Fibroblast of skin of abdomen (primary cell): ENCODE measurements at places on chromosomes 16 and 17.

DNA sequence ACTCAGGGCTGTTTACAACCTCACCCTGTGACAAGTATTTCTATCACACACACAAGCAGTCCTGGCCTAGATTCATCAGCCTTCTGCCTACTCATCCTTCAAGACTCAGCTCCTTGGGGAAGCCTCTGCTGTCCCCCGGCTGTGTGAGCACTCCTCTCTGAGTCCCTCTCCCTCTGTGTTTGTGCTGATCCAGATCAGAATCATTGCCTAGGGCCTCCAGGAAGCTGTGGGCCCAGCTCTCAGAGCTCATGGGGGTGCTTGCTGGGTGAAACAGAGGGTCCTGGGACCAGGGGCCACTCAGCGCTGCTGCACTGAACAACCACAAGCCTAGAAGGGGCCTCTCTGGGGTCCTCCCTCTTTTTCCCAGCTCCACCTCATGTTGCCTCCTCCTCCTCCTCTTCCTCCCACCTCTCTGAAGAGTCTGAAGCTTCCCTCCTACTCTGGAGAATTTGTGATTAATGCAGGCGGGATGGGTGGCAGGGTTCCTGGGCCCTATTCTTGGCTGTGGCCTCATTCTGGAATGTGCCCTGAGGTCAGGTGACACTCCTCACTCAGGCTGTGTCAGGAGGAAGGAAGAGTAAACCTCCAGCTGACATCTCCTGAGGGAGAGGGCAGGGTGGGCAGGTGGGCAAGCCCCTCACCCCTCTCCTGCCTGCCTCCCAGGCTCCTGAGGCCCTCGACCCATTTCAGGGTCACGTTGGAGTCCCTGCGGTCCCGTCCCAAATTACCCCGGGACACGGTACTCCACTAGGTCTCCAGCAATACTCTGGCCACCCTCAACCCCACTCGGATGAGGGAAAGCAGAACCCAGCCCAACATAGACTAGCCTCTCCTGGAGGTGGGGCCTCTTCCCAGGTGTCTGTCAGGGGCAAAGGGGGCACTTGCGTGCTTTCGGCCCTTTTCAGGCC lies 10.1 kb downstream of the WFIKKN2 start:
- peak; percentile 25 for DNase-seq

- DNase-seq: no peak
Observed at GRCh38 chr17:40777971-40778370, 4.4 kb downstream of the KRT27 start.

DNA sequence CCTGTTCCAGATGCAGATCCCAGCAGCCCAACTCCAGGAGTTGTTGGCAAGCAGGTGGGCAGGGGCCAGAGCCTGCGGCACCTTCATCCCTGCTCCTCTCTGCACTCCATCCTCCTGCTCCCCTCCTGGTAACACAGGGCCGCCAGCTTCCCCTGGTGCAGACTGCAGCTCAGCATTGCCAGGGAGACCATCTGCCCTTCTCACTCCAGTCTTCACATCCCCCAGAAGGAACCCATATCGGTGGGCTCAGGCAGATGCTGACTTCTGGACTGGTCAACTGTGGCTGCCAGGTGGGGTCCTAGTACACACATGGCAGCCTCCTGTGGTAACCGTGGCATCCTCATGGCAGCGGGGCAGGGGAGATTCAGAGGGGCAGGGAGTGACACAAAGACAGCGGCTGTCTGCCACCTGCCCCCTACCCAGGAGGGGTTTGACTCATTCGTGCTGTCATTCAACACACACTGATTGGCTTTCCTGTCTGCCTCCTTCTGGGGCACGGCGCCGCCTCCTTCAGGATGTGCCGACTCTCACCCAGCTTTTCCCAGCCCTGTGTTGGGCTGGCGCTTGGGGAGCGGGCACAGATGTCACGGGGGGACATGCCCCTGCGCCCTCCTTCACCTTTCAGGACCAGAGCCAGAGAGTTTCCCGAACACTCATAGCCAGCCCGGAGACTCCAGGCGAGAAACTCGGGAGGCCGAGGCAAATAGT lies 120.9 kb downstream of the CMIP start:
- DNase-seq: no peak

GRCh38 chr17:2138761-2139160 lies 83.9 kb downstream of the HIC1 start:
- DNase-seq: peak; percentile 53

- DNase-seq: no peak
Observed at GRCh38 chr17:385178-385835, 32.7 kb upstream of the RPH3AL start.

DNA sequence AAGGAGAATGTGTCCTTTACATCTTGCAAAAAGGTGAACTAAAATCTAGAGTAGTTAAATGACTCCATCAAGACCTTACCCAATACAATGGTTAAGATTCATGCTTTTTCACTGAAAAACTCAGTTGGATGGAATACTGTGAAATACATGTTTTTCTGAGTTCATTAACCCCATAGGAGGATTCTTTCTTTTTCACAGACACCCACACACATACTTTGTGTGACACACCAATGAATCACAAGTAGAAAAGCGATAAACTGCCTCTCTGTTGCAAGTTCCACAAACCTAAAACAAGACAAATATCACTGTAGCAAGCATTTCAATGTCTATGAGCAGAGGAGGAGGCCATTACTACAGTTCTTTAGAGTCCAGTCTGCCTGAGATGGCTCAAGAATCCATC lies 258.8 kb upstream of the CDH5 start:
- DNase-seq: peak; percentile 92

- DNase-seq: no peak
Observed at GRCh38 chr17:62724398-62725146, 83.5 kb downstream of the MARCHF10 start.

DNA sequence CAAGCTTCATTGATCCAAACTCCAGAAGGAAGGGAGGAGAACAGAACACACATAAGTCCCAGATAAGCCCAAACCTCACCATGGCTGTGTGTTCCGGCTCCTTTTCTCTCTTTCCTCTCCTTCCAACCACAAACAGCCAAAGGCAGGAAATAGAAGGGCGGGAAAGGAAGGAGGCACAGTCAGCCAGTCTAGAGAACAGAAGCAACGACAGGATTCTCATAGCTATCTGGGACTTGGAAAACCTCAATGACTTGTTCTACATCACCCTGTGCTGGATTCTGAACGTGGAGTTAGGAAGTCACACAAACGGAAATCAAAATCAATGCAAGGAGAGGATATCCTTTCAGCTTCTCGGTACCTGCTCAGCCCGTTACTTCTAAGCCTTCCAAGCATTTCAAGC lies 9.0 kb downstream of the CRK start:
- DNase-seq: no peak

DNA sequence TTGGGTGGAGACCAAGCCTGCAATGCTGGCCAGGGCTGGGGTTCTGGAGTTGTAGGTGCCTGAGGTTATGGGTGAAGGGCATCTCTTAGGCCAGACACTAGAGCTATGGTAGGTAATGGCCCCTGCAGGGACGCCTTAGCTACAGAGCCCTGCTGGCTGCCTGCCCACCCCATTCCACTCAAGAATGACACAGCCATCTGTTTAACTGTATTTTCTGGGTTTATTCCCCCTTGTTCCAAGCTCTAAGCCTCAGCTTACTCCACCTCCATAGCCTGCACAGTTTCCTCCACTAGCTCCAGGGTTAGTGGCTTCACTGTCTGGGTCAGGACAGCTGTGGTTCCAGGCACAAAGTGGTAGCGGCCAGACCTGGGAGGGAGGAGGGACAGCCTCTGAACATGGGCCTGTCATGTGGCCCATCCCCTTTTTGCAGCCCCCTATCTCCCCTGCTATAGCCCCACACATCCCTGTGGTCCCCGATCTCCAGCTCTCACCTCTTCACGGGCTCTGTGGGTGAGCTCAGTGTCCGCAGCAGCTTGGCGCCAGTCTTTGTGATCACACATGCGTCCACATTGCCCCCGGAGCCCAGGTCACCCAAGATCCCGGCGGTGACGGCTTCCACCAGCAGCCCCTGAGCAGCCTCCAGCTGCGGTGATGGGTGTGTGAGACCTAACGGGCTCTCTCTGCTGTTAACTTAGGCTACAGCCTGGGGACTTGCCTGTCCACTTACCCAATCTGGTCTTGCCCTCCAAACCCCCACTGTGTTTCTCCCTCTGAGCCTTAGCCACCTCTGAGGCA lies 2.1 kb downstream of the PSMB10 start:
- DNase-seq: no peak

DNA sequence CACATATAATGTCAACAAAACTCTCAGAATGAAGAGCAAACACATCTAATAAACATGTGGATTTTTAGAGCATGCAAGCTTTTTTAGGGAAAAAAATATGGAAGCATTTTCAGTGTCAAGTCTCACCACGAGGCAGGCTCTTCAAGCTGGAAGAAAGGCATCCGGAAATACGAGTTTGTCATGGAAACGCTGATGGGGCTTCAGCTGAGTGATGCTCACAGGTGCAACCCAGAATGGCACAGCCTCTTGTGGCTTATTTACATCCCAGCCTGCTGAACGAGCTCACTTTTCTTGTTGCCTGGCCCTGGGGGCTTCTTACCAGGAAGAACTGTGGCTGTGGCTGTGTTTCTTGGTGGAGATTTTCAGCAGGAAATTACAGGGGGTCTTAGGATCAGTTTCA lies 24.1 kb upstream of the DYNLL2 start:
- DNase-seq: no peak

DNA sequence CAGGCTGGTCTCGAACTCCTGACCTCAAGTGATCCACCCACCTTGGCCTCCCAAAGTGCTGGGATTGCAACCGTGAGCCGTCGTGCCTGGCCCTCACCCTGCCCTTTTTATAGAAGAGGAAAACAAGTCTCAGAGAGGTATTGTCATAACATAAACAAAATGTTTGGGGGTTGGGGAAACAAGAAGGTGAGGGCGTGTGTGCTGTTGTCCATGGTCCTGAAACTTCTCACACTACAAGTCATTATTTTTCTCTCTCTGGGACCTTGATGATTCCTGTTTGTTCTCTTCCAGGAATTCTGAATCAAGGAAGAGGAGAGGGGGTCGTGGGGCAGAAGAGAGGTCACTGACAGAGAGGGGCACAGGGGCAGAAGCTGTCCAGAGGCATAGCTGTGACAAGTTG lies 160.2 kb upstream of the LHX1 start:
- DNase-seq: no peak

GRCh38 chr17:4557626-4558346 lies 2.6 kb downstream of the GGT6 start:
- no peak for DNase-seq

DNA sequence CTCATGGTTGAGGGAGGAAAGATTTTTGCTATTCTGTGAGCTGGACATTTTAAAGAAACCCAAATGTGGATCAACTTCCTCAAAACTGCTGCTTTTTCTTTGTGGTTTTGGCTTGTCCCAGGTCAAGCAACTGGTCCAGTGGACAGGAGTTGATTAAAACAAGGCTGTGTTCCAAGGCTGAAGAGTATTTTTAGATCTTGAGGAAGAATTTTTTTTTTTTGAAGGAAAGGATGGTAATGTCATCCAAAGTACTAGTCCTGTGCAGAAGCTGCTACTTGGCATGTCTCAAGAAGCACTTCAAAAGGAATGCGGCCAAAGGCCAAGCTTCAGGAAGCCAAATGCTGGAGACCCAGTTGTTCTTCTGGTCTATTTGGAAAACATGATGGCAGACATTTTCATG lies 8.0 kb upstream of the MYH2 start:
- DNase-seq: peak; percentile 45

- DNase-seq: no peak
Observed at GRCh38 chr17:29074488-29074887, 31.5 kb downstream of the PIPOX start.

- DNase-seq: no peak
Observed at GRCh38 chr16:21701271-21701670, 37.5 kb downstream of the OTOA start.

GRCh38 chr16:66204756-66205155 lies 161.7 kb upstream of the CDH5 start:
- peak; percentile 76 for DNase-seq

- DNase-seq: no peak
Observed at GRCh38 chr17:46822388-46822921, 4.0 kb upstream of the WNT3 start.

- no peak for DNase-seq
Observed at GRCh38 chr16:12252616-12253015, 276.1 kb downstream of the SNX29 start.

DNA sequence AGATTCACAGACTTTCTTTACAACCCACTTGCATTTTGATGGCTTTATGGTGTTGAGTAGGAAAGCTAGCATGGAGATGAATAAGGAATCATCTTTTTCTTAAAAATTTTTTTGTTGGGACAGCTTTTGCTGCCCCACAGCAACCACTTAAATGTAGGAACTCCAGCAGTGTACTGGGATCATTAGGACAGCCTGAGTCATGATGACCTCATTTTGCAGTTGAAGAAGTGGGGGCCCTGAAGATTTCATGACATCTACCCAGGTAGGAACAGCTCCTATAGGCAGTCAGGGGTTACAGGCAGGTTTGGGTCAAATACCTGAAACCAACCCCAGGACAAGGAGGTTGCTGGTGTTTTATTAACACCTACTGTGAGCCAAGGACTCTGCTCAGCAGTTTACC lies 2.1 kb downstream of the METTL22 start:
- no peak for DNase-seq

DNA sequence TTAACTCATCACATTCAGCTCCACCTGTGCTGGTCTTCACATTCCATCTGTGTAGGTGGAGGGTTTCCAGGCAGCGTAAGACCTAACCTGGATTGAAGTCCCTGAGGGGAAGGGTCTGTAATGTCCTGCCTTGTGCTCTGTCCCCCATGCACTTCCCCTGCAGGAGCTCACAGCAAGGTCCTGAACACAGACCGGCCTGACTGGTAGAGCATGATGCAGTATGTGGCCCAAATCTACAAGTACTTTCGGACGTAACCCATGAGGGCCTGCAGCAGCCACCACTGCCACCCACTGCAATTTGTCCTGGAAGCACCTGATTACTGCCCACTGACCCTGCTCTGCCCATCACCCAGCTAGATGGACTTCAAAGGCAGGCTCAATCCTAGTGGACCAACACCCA lies 36.6 kb upstream of the ADORA2B start:
- no peak for DNase-seq
